ENCODE measurements at places on chromosomes 6 and 20.

GRCh38 chr6:34748757-34749156, 8.5 kb upstream of the SNRPC start:
- no peak for DNase-seq

GRCh38 chr20:41509316-41510200, 108.6 kb downstream of the CHD6 start:
- DNase-seq, result peak; percentile 29

DNA sequence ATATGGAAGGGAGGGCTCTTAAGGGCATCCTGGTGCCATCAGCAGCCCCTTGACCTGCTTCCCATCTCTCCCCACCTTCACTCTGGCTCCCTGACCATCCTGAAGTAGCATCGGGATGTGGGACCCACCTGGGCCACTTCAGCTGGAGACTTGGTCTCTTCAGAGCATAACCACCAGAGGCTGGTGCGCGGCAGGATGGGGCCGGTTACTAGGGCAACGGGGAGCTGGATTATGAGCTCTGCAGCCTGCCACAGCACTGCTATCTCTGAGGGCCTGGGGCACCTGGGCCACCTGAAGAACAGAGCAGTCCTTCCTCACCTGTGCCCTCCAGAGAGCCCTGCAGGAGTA, 79.7 kb downstream of the SYNJ2 start:
- DNase-seq, result no peak

DNA sequence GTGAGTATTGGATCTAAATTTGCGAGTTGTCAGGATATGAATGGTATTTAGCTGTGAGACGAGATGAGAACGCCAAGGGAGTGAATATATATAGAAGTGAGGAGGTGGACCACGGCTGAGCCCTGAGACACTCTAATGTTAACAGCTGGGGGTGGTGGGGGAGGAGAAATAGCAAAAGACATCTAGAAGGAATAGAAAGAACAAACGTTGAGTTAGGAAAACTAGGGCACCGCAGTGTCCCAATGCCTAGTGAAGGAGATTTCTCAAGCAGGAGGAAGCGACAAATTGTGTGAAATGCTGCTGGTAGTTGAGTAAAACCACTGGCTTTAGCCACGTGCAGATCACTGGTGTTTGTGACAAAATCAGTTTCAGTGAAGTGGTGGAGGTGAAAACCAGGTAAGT, 56.9 kb downstream of the CD164 start:
- no peak for DNase-seq

GRCh38 chr6:1439349-1439748, 50.0 kb downstream of the FOXF2 start:
- DNase-seq, result no peak

- DNase-seq, result no peak
Observed at GRCh38 chr6:12802440-12802839, 85.9 kb downstream of the PHACTR1 start.

- DNase-seq, result no peak
Observed at GRCh38 chr20:1815502-1816085, 79.6 kb upstream of the SIRPA start.

- DNase-seq, result no peak
Observed at GRCh38 chr6:130337534-130337933, 28.3 kb upstream of the TMEM200A start.

- DNase-seq, result no peak
Observed at GRCh38 chr6:16547587-16547986, 213.7 kb downstream of the ATXN1 start.

- DNase-seq, result no peak
Observed at GRCh38 chr6:68527691-68528090, 107.4 kb upstream of the ADGRB3 start.

GRCh38 chr6:70130865-70131264, 172.0 kb downstream of the COL9A1 start:
- DNase-seq, result no peak

DNA sequence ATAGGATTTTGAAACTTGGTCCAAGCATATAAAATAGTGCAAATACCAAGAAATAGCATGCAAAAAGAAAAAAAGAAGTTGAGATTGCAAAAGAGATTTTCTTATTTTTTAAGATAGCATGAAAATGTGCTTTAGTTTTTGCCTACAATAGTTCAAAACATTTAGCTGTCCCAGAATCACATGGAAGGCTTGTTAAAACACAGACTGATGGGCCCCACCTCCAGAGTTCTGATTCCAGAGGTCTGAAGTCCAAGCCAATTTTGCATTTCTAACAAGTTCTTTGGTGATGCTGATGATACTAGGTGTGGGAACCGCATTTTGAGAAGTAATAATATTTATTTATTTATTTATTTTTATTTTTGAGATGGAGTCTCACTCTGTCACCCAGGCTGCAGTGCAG, 33.7 kb upstream of the LOC128125822 start:
- no peak for DNase-seq

GRCh38 chr6:153511896-153512496, 380.9 kb upstream of the RGS17 start:
- DNase-seq, result peak; percentile 28

- DNase-seq, result peak; percentile 87
Observed at GRCh38 chr6:161393839-161394364, 120.0 kb upstream of the AGPAT4 start.

DNA sequence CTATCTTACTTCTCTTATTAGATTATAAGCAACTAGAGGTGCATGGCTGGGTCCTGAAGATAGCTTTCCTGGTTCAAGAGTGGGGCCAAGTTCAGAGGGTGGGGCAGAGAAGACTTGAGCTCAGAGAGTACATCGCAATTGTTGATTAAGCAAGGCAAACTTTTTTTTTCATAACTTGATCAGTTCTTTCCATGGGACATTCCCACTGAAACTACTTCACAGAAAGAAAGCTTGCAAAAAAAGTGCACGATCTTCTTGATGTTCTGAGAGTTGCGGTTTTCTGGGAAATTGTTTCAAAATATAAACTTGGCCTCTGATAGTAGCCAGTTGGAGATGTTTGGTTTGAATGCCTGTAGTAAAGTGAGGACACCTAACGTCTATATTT, 100.9 kb downstream of the ZDHHC14 start:
- no peak for DNase-seq

GRCh38 chr6:65746302-65746701, 39.3 kb upstream of the EYS start:
- DNase-seq, result no peak

GRCh38 chr6:125784365-125784764, 6.4 kb upstream of the NCOA7 start:
- no peak for DNase-seq

- DNase-seq, result no peak
Observed at GRCh38 chr6:1594445-1595200, 15.1 kb upstream of the FOXC1 start.

GRCh38 chr6:17015144-17015543, 86.7 kb upstream of the STMND1 start:
- DNase-seq, result peak; percentile 51

- DNase-seq, result no peak
Observed at GRCh38 chr6:163808231-163808630, 393.7 kb downstream of the QKI start.

Data from brain microvascular endothelial cell (primary cell).